Stomach (tissue), 19 donors: ENCODE measurements at places on chromosomes 6 and 20.

GRCh38 chr6:144259986-144260385 lies 25.1 kb upstream of the UTRN start:
- no peak for DNase-seq

DNA sequence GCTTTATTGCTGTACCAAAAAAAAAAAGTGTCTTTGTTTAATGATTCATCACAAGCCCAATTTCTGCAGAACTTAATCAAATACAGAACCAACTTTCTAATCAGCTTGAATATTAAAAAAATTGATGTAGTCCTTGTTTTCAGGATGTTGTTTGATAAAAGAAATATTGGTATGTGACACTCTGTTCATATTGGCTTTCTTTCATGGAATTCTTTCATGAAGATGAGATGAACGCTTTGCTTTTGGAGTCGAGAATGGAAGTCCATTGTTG lies 184.3 kb downstream of the ZNF217 start:
- DNase-seq = no peak

DNA sequence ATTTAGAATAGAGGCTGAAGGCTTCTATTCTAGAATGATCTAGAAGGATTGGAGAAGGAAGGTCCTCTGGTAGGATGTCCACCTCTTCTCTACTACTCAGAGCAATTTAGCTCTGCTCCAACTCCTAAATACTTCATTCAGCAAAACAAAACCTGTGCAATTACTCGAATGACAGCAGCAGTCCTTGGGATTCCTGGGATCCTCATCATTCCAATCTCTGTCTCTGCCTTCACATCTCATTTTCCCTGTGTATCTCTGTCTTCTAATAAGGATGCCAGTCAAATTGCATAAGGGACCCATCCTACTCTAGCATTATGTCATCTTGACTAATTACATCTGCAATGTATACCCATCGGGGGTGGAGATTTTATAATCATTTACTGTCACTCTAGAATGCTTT lies 5.5 kb upstream of the AIG1 start:
- no peak for DNase-seq

DNA sequence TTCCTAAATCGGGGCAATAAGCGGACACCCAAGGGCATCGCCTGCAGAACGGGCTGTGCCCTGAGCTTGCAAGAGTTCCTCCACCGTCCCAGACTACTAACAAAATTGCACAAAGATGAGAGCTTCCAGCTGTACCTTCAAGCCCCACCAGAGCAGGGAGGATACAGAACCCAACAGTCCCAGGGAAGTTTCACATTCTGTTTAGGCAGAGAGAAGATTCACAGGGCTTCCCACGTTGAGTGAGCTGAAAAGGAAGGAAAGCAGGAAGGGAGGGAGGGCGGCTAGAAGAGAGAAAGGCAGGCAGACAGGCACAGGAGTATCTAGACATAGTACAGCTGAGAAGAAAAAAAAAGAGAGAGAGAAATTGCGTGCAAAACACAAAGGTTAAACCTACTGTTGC lies 112.6 kb upstream of the AFDN start:
- peak; percentile 36 for DNase-seq

DNA sequence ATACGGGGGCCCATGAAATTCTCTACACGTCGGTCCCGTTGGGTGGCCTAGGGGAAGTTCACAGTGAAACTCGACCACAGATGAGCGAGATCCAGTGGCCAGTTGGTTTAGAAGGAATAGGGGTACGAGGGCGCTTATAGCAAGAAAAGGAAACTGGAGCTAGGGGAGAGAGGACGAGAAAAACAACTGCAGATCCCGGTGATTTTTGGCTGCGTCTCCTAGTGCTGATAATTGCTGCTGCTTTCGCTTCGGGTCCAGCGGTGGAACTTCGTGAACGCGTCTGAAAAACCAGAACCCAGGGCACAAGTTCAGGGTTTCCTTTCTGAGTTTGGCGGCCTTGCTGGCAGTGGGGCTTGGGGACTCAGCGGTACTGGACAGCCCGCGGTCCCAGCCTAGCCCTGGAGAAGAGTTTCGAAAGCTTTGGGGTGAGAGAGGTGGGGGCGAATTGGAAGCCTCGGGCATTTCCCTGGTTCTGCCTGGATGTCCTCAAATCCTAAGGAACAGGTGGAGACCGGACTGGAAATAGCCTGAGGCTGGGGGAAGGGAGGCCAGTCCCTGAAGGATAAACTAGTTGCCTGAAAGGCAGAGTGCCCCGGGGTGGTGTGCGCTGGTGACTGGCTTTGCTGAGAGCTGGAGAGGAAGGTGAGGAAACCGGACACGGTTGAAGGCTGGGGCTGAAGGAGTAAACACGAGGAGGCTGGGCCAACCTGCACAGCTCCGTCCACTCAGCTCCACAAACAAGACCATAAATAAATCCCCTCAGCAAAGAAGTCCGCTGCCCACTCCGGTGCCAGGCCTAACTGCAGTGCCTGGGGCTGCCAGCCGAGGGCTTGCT lies 793 bp downstream of the GMPR start:
- DNase-seq = peak; percentile 68

- no peak for DNase-seq
Observed at GRCh38 chr20:63008541-63009044, 1.8 kb upstream of the BHLHE23 start.

DNA sequence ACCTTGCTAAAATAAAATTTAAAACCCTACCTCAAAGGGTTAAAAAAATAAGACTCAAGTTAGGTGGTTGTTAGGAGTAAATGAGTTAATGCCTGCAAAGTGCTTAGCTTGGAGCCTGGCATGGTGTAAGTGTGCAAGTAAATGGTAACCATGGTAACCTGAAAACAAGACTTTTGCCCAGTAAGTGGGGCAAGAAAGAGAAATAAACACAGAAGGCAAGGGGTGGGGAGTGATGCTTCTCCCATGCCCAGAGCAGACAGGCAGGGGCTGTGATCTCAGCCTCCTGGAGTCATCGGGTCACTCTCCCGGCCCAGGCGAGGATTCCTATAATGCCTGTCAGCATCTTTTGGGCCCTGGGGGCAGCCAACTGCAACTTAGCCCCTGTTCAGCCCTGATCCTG lies 59.2 kb upstream of the SLC32A1 start:
- no peak for DNase-seq

GRCh38 chr6:153436351-153436750 lies 305.3 kb upstream of the RGS17 start:
- no peak for DNase-seq

GRCh38 chr6:151209071-151209831 lies 30.5 kb upstream of the AKAP12 start:
- DNase-seq = peak; percentile 46

DNA sequence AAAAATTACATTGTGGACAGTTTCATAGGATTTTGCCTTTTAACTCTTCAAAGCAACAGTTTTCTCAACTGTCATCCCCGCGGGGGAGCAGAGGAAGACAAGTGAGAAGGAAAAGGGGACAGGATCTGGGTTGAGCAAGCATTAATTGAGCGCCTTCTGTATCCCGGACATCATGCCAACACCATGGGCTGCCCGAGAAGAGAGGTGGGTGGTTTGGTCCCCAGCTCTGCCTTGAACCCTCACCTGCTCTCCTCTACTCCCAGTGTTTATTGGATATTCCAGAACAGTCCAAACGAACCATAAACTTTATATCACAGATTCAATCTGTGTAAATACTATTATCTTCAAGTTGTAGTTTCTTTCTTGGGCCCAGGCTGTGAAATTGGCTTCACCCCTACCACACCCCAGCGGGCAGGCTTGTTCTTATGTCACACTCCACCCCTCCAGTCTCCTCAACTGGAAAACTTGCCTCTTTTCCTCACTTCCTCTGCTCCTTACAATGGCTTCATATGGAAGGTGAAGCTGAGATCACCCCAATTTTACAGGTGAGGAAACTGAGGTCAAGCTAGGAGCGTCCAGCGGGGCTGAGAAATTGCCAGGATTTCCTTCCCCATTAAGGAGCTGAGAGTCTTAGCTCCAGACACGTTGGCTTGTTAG lies 6.0 kb downstream of the PCK1 start:
- DNase-seq = no peak

- no peak for DNase-seq
Observed at GRCh38 chr20:61724376-61724775, 341.3 kb downstream of the TAF4 start.

DNA sequence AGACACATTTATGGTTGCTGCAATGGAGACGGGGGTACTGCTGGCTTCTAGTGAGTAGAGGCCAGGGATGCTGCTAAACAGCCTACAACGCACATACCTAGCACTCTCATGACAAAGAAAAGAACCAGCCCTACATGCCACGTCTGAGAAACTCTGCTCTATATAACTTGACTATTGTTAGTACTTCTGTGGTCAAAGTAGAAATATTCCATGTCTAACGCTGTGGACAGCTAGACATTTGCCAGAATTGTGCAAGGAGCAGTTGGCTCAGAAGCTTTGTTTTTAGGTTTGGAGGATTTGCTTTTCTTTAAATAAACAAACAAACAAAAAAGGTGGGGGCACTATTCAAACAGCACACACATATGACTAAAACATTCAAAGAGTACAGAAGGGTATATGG lies 20.5 kb downstream of the UBE2V1 start:
- DNase-seq = no peak

GRCh38 chr20:10495173-10495572 lies 60.1 kb downstream of the SLX4IP start:
- DNase-seq = no peak

- DNase-seq = peak; percentile 40
Observed at GRCh38 chr20:59765599-59766177, 161.3 kb downstream of the PHACTR3 start.

DNA sequence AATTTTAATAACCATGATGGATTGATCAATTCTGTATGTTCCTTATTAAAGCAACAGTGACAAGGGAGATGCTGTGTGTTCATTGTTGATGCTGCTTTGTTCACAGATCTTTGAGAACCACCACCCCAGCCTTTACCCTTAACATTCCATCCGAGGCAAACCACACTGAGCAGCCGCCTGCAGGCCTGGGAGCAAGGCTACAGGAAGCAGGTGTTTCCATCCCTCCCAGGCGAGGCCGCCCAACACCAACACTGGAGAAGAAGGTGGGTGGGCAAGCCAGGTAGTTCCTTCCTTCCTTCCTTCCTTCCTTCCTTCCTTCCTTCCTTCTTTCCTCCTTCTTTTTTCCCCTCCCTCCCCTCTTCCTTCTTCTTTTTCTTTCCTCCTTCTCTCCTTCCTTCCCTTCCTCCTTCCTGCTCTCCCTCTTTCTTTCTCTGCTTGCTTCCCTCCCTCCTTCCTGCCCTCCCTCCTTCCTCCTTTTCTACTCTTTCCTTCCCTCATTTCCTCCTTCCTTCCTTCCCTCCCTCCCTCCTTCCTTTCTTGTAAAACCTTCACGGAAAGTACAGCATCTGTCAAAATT lies 13.7 kb downstream of the TTLL2 start:
- DNase-seq = no peak

DNA sequence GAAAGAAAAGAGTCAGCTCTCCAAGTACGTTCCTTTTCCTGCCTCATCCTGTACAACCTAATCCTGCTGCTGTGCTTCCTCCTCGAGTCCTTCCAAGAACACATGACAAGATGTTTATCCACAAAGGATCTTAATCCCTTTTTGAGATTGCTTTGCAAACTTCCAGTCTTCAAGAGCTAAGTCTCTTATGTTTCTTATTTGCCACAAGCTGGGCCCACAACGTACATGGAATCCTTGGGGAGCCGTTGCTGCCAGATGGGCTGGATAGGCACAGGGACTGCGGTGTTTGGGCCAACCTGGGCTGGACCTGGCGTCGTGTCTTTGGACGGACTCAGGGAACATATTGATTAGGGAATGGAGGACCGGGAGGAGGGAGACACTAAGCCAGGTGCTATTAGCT lies 79.7 kb upstream of the AFDN start:
- DNase-seq = no peak

DNA sequence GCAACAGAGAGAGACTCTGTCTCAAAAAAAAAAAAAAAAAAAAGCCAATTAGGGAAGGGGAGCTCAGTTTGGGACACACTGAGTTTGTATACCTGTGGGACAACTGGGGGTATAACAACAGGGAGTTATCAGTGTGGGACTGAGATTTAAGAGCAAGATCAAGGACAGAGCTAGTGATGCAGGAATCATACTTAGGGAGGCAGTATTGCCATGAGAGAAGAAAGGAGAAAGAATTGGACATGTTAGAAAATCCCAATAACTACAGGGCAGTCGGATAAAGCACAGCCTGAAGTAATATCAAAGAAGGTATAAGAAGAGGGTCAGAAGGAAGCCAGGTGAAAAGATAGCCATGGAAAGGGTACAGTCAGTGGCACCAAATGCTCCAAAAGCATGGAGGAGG lies 121.2 kb downstream of the PTPRT start:
- no peak for DNase-seq

DNA sequence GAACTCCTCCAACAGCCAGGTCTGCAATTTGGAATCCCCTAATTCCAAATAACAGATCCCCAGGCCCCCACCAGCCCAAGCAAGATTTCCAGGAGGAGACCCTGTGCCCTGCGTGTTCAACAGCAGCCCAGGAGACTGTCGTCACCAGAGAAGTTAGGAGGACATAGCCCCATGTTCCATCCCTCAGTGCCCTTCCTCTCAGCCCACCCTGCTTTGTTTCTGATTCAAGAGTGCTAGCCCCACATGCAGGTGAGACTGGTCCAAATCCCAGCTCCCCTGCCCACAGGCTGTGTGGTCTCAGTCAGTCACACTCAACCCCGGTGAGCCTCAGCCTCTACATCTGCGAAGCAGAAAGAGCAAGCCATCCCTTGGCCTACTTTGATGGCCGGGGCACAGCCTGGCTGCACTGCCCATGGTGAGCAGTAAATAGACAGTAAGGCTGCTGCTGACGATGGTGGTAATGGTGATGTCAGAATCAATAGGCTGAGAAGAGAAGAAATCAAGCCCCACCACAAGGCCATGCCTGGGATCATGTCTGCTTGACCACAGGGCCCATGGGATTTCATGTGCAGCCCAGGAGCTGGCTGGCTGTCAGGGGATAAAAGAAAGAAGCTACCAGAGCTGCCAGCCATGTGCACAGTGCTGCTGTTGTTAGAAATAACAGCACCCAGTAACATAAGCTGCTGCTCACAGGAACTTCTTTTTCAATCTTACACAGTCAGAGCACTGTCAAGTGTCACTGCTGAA lies 51.5 kb upstream of the NXT1 start:
- no peak for DNase-seq

DNA sequence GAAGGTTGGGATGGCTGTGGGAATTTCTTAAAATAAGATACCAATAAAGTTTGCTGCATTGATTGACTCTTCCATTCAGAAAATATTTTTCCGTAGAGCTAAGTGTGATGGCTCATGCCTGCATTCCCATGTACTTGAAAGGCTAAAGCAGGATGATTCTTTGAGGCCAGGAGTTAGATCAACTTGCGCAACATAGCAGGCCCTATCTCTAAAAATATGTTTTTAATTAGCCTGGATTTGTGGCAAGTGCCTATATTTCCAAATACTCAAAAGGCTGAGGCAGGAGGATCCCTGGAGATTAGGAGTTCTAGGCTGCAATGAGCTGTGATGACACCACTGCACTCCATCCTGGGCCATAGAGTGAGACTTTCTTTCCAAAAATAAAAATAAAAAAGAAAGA lies 431.2 kb upstream of the PTCHD4 start:
- DNase-seq = no peak
